ENCODE measurements at places on chromosomes 12 and 14.

DNA sequence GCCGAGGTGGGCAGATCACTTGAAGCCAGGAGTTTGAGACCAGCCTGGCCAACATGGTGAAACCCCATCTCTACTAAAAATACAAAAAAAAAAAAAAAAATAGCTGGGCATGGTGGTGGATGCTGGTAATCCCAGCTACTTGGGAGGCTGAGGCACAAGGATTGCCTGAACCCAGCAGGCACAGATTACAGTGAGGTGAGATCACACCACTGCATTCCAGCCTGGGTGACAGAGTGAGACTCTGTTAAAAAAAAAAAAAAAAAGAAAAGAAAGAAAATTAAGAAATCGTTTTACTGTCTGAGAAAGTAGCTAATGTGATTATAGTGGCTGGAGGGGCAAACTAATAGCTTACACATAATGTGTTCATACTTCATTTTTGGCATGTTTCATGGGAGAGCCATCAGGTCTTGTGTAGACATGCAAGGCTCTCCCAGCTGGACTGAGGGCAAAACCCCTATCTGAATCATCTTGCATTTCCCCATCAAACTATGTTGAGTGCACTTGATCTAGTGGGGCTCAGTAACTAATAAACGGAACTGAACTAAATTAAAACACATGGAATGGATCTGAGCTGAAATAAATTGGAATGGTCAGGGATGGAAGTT lies 16.2 kb downstream of the KIF21A start:
- no peak for DNase-seq

DNA sequence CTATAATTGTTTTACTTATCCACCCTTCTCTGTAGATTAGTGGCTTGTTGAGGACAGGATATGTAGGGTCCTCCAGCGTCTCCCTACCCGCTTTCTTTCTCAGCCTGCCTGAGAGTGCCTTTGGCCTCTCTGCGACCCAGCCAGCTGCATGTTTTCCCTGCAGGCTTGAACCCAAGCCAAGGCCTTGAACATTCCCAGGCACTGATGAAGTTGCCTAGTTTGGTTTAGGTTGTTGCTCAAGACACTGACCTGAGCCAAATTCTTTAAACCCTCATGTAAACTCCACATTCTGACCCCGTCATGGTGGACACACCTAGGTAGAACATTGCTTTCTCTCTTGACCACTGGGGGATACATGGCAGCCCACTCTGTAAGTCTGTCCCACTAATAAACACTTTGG lies 33.4 kb upstream of the TXNRD1 start:
- peak; percentile 22 for DNase-seq

- no peak for DNase-seq
Observed at GRCh38 chr12:89073659-89074058, 278.6 kb downstream of the DUSP6 start.

GRCh38 chr14:57480051-57480450 lies 13.6 kb downstream of the CCDC198 start:
- DNase-seq = no peak

DNA sequence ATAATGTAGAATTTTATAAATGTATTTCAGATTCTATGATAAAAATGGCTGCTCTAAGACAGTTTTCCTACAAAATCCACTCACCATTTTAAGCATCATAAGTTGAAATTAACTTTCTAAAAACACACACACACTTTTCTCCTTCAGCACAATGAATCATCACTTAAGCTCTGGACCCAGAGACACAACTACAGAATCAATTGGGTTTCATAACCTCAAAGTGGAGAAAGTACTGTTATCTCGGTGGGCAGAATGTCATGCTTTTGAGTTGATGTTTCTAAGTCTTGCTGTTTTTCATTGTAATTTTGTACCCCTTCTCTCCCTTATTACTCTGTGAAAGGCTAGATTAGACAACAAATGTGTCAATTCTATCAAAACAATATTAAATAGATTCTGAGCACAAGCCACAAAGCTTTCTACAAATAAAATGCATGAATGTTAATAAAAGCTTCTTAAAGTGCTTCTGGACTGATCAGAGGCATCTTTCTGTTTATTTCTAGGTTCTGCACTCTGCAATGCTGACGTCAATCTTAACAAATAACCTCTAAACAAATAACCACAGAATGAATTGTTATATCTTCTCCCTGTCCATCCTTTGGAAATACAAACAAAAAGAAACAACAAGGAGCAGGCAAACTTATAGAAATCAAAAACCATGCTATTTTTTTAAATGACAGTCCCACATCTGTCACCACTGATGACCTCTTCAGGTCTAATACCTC lies 8.2 kb downstream of the IPO8 start:
- no peak for DNase-seq

DNA sequence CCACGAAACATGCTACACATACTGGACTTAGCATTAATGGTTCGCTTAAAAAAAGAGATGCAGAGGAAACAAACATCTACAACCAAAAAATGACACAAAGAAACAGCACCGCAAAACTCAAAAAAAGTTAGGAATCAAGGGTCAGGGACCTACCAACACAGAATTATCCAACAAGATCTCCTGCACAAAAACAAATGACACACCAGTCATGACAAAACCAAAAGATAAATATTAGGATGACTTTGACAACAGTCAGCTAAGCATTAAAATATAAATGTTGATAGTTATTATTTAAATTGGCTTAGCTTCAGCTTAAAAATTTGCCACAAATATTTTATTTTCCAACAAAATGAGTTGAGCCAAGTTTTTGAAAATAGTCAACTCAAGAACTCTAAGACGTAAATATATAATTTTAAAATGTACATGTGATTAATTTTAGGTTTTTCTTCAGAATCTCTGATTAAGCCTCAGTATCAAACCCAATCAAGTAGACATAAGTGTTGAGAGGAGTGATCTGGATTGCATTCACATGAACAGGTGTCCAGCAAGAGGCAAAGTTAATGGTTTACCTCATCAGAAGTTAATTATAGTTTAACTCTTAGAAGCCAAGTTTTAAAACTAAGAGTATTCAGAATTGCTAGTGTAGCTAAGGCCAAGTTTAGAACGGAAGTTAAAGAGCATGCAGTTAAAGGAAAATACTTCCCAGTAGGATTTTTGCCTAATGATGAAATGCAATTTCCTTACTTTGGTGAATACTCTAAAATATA lies 79.9 kb downstream of the HEATR5A start:
- DNase-seq = no peak

DNA sequence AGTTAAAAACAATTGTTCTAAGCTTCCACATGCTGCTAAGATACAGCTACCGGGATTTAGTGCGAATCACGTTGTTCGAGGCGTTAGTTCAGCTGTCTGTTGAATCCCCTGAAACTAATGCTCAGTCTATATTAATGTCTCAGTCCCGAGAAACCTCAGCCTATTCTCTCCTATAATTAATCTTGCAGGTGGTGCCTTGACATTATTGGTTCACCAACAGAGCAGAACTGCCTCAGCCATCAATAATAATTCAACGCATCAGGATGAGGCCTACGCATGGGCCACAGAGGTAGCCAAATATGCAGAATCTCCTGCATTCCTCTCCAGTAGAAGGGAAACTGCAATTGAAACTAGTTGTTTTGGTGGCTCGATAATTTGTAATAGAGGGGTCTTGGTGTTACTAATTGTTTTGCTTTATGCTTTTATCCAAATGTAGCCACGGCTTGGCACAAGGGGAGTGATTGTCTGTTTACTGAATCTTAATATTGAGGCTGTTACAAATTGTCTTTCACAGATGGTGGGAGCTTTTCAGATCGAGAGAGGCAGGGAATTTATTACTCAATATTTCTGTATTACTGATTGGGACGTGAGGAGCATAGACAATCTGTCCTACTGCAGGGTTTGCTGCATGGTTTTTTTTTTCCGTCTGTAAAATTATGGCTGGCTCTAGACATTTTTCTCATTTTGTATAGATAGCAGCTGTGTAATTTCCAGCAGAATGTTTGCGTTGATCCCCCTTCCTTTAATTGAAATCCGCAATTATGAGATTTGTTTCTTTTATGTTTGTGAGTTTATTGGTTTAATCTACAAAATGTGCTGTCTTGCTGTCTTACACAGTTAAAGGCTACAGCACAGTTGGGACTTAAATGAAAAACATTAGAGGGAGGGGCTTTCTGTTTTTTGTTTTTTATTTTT lies 1036.5 kb upstream of the NOVA1 start:
- no peak for DNase-seq

DNA sequence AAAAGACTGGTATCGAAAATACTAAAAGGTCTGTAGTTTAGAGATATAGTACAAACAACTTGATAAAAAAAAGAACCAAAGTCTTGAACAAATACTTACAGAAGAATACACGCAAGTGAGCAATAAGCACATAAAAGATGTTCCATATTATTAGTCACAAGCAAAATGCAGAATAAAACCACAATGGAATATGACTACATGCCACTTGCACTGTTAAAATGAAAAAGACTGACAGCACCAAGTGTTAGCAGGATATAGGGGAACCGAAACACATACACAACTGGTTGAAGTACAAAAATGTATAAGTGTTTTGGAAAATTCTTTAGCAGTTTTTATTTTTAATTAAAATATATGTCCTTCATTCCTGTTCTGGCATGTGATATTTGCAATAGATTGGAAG lies 3.6 kb downstream of the CLEC2A start:
- no peak for DNase-seq

DNA sequence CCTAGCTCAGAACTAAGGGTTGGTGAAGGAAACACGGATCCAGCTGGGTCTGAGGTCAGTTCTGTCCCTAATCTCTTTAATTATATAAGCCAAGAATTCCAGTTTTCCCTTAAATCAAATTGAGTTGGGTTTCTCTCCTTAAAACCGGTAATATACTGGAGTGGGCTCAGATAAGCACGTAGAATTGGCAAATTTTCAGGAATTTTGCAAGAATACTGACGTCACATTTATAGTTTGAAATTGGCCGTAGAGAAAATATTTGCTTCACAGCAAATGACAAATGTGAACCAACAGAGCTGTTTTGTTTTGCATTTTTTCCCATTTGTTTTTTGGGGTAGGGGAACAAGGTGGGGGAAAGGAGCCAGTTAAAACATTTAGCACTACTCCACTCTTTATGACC lies 17.4 kb downstream of the C12orf50 start:
- DNase-seq = no peak

DNA sequence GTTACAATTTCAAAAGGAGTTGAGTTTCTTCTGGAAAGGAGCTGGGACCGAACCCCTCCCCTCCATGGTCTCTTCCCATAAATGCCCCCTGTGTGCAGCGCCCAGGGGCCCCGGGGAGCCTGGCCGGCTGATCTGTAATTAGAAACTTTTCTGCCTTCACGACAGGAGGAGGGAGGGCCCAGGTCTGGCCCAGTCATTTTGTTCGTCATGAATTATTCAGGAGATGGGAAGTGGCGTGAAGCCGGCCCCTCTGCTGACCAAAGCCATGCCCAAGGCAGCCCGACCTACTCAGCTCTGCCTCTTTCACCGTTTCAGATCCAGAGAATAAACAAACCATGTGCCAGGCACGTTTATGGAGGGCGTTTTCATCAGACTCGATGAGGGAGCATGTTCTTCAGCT lies 33.3 kb upstream of the MSI1 start:
- no peak for DNase-seq

GRCh38 chr12:31214626-31215517 lies 111.1 kb downstream of the SINHCAF start:
- no peak for DNase-seq

- DNase-seq = no peak
Observed at GRCh38 chr14:68621400-68622365, 171.2 kb downstream of the ZFP36L1 start.

DNA sequence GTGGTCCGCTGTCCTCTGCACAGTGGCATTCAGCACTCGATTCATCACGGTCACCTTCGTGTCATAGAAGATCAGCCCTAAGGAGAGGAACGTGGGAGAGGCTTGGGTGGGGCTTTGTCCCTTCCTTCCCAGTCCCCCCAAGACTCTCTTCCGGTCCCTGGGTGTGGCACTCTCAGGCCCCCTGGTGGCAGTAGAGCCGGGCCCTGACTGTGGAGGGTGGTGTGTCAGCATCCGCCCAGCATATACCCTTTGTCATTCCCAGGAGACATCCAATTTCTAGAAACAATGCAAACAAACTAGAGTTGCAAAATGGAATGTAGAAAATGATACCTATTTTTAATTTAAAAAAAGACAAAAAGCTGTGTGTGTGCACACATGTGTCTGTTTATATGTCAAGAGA lies 45.0 kb downstream of the TRAFD1 start:
- no peak for DNase-seq

- DNase-seq = no peak
Observed at GRCh38 chr12:58487255-58487654, 433.0 kb downstream of the LRIG3 start.

GRCh38 chr14:54698966-54699530 lies 132.1 kb downstream of the SAMD4A start:
- no peak for DNase-seq

DNA sequence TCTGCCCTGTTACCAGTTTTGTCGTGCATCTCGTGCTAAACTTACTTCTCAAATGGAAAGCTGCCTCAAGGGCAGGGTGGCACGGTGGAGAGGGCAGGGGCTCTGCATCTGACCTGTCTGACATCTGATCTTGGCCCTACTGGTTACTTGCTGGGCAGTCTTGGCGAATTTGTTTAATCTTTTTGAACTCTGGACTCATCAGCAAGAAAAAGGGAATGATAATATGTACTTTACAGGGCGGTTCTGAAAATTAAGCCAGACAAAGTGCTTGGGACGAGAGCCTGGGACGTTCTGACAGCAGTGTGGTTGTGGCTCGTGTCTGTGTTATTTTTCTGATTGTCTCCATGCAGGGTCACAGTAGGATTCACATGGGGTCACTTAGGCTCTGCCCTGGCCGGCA lies 659.3 kb downstream of the VRK1 start:
- no peak for DNase-seq

Measured in activated CD8-positive, alpha-beta memory T cell treated with anti-CD3 and anti-CD28 coated beads, Interleukin-2, amount 50 U/mL, for 48 hours (primary cell).